Smooth muscle cell of the umbilical artery (primary cell): ENCODE measurements at places on chromosomes 13 and 19. TPM values are rescaled to one million over a fixed set of nuclear protein-coding genes. Genes with fewer than 3 reads are reported as not detected.

Gene GPC6
- total RNA-seq, result 139 and 333 TPM in 2 replicates

Gene CRTC1
- total RNA-seq, result 3.6 TPM in 2 replicates

Gene RNF17
- not detected in 2 replicates for total RNA-seq

Gene PSPN
- total RNA-seq, result 1.4 and 1.5 TPM in 2 replicates

Gene SELENOV
- not detected in 2 replicates for total RNA-seq

Gene IGFL2
- total RNA-seq, result 0.05 and 0.59 TPM in 2 replicates
